ENCODE measurements at places on chromosomes 1 and 21.

- DNase-seq: no peak
These were observed 63.8 kb downstream of the CD34 start for GRCh38 chr1:207847116-207847515.

GRCh38 chr1:150221552-150221951 is 14.4 kb downstream of the ANP32E start:
- peak; percentile 66 for DNase-seq

DNA sequence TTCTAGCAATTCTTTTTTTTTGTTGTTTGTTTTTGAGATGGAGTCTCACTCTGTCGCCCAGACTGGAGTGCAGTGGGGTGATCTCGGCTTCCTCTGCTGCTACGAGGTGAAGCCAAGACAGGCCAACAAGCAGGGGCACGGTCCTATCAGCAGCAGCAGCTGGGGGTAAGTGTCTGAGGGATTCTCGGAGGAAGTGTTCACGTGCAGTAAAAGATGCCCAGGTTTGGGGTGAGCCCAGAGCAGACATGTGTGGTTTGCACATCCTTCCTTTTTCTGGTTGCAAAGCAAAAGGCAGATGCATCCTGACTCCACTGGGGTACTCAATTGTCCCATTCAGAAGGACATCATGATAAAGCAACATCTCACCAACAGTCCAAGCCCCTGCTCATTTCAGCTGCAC is 27.7 kb downstream of the PIGP start:
- DNase-seq: no peak

DNA sequence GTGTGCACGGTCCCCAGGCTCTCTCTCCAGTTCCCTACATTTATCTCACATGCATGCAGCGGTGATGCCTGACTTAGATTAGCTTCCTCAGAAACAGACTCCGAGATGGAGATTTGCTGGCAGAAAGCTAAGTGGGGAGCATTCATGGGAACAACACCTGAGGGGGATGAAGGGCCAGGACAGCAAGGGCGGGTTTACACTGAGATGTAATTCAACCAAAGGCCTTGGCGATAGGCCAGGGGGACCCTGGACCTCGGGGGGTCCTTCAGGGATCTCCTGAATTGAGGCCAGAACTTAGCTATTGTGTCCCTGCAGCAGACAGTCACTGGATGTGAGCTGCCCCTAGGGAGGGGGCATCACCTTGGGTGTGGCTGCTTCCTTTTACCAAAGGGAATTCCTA is 246.1 kb upstream of the CSF3R start:
- DNase-seq: no peak

DNA sequence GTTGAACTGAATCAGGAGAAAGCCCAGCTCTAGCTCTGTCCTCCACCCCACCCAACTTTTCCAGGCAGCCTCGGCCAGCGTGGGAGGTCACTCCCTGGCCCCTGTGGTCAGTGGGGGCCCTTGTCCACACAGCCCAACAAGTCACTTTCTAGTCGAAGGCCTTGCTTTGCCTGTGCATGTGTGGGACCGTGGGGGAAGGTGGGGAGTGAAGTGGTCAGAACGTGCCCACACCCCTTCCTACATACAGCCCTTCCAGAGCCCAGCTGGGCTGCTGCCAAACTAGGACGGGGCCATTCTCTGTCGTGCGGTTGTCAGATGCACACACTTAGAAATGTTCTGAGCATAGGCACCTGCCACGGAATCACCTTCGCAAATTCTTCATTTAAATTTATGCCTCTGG is 18.0 kb downstream of the FAAP20 start:
- no peak for DNase-seq

GRCh38 chr1:35715568-35716002 is 3.1 kb downstream of the C1orf216 start:
- DNase-seq: no peak

- no peak for DNase-seq
These were observed 333.6 kb downstream of the PAPPA2 start for GRCh38 chr1:176796583-176796982.

DNA sequence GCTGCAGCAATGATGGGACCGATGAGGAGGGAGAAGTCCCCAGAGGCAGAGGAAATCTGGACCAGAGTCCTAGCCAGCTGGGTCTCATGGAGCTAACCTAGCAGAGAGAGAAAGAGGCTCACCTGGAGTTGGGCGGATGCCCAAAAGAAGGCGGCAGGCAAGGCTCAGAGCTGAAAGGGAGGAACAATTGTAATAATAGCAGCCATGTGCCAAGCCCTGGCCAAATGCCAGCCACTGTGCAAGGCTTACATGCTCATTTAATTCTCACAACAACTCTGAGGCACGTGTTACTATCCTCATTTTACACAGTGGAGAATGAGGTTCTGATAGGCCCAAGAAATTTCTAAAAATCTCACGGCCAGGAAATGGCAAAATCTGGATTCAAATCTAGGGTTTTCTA is 50.0 kb upstream of the ZNF648 start:
- DNase-seq: no peak

GRCh38 chr21:14519000-14519399 is 27.1 kb downstream of the SAMSN1 start:
- DNase-seq: no peak

GRCh38 chr1:167499664-167500101 is 18.6 kb downstream of the CD247 start:
- DNase-seq: no peak
